NCI-H1105 treated with DMSO at 0.1 percent for 48 hours (cell line): ENCODE measurements at places on chromosomes 3 and 15.

GRCh38 chr15:51688863-51689262, 7.6 kb downstream of the SCG3 start:
- DNase-seq = no peak

GRCh38 chr15:56775641-56776040, 42.3 kb upstream of the ZNF280D start:
- no peak for DNase-seq

- DNase-seq = peak; percentile 73
Measured at GRCh38 chr3:156674911-156675829, 780 bp downstream of the TIPARP start.

- no peak for DNase-seq
Measured at GRCh38 chr3:38219609-38220197, 45.9 kb upstream of the SLC22A13 start.

GRCh38 chr15:50249704-50250103, 15.8 kb downstream of the HDC start:
- no peak for DNase-seq

DNA sequence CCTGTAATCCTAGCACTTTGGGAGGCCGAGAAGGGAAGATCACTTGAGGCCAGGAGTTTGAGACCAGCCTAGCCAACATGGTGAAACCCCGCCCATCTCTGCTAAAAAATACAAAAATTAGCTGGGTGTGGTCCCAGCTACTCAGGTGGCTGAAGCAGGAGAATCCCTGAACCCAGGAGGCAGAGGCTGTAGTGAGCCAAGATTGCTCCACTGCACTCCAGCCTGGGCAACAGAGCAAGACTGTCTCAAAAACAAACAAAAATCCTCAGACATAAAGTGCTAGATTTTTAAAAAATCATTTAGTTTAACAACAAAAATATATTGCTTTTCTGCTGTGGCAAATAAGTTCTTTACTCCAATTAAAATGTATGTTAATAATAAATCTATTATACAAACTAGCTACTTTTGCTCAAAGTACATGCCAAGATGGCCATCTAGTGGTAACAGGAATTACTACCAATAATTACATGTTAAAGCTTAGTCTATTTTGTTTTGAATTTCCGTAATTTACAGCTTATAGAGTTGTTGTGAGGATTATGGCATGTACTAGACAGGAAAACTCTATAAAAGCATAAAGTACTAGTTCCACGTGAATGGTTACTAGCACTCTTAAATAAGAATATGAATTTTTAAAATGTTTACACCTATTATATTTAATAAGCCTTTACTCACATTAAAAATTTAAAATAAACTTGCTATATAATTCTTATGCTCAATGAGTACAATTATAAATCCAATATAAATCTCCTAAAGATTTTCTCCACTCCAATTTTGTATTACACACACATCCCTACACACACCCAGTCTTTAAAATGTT, 39.0 kb downstream of the GABPB1 start:
- peak; percentile 24 for DNase-seq

GRCh38 chr3:63933459-63933858, 21.3 kb upstream of the SCAANT1 start:
- no peak for DNase-seq

- DNase-seq = no peak
Measured at GRCh38 chr15:77580996-77581682, 51.6 kb downstream of the LINGO1 start.
